ENCODE measurements at places on chromosomes 4 and X.

GRCh38 chrX:135425026-135425965 lies 3.6 kb downstream of the SMIM10L2A start:
- no peak for DNase-seq

- no peak for DNase-seq
Observed at GRCh38 chr4:10198365-10198764, 81.8 kb upstream of the WDR1 start.

- DNase-seq, result no peak
Observed at GRCh38 chrX:10168226-10168625, 11.5 kb downstream of the CLCN4 start.

DNA sequence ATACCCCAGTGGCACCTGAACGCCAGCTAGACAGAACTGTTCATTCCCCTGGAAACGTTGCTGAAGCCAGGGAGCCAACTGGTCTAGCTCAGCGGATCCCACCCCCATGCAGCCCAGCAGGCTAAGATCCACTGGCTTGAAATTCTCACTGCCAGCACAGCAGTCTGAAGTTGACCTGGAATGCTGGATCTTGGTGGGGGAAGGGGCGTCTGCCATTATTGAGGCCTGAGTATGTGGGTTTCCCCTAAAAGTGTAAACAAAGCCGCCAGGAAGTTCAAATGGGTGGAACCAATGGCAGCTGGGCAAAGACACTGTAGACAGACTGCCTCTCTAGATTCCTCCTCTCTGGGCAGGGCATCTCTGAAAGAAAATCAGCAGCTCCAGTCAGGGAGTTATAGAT lies 213.0 kb downstream of the NKX6-1 start:
- no peak for DNase-seq

GRCh38 chr4:122458625-122459024 lies 2.1 kb upstream of the IL2 start:
- no peak for DNase-seq

- DNase-seq, result no peak
Observed at GRCh38 chr4:118964891-118965411, 76.3 kb downstream of the SYNPO2 start.

DNA sequence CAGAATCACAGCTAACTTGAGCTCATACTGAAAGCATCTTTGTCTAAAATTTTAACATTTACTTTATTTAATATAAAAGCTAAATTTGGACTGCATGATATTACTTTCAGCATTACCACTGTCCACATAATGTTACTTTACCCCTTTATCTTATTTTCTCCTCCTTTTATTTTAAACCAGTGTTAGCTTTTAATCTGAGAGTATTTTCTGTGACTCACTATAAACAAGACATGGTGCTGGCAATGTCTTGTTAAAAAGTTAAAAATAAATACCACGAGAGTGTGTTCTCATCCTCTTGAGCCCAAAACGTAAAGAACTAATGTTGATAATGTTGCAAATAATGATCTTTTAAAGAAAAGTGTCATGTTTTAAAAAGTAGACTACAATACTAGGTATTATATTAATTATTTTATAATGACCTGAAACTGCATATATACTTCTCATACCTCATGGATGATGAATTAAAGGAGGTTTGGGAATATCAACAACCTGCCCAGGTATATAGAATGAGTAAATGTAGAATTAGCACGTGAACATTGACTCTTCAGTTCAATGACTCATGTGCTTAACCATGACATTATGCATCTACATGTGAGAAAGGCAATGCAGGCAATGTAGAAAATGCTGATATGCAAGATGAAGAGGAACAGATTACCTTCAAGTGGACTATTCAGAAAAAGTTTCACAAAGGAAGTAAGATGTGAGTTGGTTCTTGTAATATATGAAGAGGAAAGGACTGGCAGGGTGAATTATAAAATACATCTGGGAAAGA lies 454.1 kb upstream of the ADGRL3 start:
- no peak for DNase-seq

GRCh38 chr4:140743194-140743931 lies 12.8 kb downstream of the TBC1D9 start:
- DNase-seq, result no peak

DNA sequence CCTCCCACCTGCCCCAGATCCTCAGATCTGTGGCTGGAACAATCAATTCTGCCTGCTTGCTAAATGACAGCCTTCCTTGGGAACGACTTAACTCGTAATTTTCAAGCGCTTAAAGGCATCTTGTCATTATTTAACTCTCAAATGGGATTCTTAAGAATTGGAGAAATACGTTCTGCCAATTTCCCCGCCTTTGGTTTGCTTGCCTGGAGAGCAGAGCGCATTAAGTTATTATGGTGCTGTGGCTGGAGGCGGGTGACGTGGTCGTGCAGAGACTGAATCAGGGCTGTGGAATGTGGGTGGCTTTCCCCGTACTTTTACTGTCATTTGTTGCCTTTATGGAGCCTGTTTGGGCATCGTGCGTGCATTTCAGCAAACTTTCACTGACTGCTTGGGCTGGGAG lies 78.9 kb upstream of the PSAPL1 start:
- no peak for DNase-seq

GRCh38 chr4:141127884-141128283 lies 5.4 kb downstream of the RNF150 start:
- DNase-seq, result no peak

DNA sequence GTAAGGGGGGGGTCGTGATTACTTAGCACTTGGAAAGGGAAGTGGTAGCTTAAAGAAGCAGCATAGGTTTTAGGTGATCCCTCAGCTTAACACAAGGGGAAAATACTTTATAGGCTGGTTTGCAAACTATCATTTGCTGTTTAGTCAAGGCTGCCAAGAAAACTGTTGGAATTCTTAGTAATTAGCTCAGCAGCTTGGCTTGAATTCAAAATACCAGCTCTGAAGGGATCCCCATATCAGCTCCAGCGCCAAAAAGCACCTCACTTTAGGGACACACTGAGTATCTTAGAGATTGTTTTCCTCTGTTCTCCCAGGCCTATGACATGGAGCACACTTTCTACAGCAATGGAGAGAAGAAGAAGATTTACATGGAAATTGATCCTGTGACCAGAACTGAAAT lies 8.8 kb downstream of the TNMD start:
- DNase-seq, result no peak

- DNase-seq, result no peak
Observed at GRCh38 chrX:258291-259040, 22.7 kb upstream of the PLCXD1 start.

- no peak for DNase-seq
Observed at GRCh38 chr4:12409507-12410190, 981.0 kb upstream of the HS3ST1 start.

All from glomerular endothelial cell (primary cell).